ENCODE measurements at places on chromosomes 3 and 15. TPM values are rescaled to one million over a fixed set of nuclear protein-coding genes. Genes with fewer than 3 reads are reported as not detected.

Gene RASL12
- 64.7 TPM for total RNA-seq

GRCh38 chr3:150666167-150666566, 37.6 kb downstream of the ERICH6 start:
- no peak for DNase-seq

DNA sequence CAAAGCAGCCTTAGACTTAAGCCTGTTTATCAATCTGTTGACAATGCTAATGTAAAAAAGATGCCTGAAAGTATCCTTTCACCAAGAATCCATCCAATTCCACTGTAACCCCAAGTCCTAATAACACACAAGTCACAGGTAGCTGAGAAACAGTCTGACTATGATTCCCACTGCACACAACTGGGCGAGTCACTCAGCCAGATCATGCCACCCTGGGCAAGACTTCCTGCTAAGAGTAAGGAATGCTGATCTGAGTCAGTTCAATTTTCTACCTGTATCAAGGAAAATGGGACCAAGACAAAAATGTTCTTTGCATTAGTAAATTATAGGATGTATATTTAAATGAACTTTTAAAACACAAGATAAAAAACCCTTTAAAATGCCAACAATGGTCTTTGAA, 33.3 kb downstream of the NPTN start:
- no peak for DNase-seq

GRCh38 chr3:14283092-14283812, 104.6 kb downstream of the LSM3 start:
- no peak for DNase-seq

Gene PLCH1
- total RNA-seq: 29.3 TPM

DNA sequence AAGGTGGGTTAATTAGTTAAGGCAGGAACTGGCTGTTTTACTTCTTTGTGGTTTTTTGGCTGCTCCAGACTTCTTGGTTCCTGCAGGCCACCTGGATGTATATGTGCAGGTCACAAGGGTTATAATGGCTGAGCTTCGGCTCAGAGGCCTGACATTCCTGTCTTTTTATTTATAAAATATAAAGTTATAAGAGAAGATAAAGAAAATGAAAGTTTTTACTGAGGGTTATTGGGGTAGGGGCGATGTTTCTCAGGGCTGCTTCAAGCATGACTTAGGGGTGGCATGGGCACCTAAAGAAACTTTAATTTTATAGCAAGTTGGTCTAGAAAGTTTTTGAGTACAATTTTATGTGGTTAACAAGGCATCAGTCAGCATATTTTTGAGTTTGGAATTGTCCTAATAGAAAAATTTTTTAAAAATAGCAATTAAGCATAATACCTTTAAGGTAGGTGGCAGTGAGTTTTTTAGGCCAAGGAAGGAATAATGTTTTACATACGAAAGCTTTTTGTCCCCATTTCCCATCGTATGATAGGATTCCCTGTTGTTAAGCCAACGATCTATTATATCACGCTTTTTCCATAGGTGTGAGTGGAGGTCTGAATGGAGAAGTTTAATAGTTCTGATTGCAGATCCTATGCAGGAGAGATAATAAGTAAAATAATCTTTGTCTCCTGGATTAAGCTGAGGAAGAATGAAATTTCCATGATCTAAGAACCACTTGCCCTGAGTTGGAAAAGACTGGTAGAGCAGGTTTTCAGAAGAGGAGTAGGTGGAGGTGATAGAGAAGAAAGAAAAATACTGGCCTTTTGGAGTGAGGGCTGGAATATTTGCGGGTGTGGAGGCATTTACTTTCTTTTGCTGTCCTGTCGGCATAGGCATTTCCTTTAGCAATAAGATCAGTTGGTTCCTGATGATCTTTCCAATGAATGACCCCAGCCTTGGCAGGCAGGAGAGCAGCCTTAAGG, 10.1 kb downstream of the STRIT1 start:
- DNase-seq: no peak

- DNase-seq: peak; percentile 58
Observed at GRCh38 chr3:114454551-114455251, 160.9 kb downstream of the TIGIT start.

DNA sequence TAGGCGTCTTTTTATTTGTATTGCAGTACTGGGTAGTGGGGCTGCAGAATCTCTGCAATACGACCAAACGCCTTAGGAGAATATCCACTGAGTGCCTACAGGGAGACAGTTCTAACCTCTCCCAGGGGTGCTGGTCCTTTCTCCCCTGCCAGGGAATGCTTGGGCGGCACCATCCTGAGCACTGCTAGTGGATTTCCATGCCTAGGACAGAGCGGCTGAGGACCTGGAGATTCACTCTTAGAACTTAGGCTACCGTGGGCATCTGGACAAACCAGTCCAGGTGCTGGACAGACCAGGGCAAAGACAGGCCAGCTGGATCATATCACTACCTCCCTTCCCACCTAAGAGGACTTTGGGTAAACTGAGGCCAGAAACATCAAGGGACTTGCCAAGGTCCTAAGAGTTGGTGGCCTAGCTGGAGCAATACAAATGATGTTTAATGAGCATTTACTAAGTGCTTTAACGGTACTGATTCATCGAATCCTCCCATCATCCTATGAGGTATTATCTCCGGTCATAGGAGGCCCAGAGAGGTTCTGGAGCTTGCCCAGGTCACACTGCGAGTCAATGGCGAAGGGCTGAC, 902 bp downstream of the TMEM44 start:
- no peak for DNase-seq

Gene SCAMP5
- total RNA-seq: 25.3 TPM

- peak; percentile 79 for DNase-seq
Observed at GRCh38 chr3:40191850-40192448, 117.6 kb upstream of the EIF1B start.

DNA sequence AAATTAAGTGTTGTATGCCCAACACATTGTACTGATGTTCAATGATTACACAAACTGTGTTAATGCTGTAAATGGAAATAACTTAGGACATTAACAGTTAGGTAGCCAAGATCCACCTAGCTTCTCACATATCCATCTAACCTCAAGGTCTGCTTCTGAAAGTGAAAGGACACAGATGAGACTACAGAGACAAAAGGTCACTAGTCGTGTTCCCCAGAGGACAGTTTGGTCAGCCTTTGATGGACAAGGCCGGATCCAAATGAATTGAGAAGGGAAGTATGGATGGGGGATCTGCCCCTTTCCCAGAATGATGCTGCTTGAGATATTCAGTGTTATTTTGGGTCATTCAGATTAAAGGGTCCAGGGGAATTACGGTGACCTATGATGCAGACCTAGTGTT, 17.2 kb downstream of the ALDH1A2 start:
- DNase-seq: no peak

DNA sequence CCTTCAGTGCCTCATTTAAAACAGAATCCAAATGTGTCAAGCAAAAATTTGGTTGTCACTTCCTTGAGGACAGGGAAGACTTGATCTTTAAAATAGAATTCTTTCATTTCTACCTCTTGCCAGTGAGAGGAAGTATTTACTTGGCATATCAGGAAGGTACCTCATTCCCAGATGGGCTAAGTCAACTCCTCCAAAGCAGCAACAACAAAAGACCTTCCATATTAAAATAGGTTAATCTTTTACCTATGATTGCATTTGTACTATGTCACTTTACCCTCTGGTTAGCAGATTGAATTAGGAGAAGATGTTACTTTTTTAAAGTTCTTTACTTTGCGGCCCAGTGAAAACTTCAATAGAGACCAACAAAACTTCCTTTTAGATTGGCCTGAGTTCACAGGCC, 462.1 kb upstream of the ADAMTS9 start:
- no peak for DNase-seq

Gene KCNAB1
- 3.8 TPM for total RNA-seq

DNA sequence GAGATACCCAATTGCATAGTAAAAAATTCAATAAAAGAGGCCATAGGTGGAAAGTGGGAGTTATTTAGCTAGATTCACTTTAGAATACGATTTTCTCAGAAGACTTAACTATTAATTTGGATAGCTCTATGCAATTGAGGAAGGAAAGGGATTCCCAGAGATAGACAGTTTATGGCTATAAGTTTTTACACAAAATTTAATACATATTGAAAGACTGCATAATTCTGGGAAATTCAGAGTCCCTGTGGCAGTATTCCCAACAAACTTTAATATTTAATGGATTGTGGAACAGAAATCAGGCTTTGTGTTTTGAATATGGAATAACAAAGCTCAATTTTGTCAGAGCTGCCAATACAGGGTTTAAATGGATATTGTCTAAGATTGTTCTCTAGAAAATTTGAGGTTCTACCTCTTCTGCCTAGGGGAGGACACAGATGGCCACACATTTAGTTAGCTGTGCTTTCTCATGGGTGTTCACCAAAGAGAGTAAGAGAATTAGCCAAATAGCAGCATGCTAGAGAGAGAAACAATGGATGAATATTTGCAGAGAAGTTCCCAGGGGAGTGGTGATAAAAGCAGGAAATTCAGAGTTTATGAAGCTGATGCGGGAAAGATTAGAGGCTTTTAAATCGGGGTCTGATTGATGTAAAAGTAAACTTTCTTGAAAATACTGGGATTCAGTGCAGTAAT, 8.5 kb downstream of the ISL2 start:
- DNase-seq: no peak

- DNase-seq: no peak
Observed at GRCh38 chr3:108838436-108838835, 15.8 kb downstream of the TRAT1 start.

DNA sequence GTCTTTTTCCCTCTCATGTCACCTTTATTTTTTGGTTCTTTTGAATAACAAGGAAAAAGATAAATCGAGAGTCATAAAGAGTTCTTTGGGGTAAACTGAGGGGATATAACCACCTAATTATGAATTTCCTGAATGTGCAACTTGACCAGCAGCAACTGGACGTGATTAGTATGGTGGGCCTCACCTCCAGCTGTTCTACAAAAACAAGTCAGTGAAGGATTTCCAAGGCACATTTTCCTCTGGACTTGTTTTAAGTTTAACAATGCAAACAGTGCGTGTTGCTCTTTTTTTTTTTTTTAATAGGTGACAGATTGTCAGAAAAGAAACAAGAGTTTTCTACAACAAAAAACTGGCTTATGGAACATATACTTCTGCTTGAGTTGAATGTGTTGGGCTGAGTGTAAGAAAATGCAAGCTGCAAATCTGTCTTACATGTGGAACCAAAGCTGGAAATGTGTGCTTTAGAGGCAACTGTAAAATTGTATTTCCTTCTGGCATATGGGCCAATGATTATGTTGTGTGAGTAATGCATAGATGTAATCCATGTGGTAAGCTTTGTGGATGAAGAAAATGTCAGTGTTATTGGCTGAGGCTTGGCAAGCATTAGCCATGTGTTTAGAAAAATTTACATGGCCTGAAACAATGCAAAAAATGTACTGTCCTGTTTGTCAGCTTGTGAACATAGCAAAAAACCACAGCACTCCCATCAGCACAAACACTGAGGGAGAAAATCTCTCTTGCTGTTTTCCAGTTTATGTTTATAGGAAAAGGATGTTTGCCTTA, 44.5 kb upstream of the FNDC3B start:
- no peak for DNase-seq

GRCh38 chr15:72785432-72785831, 1.9 kb upstream of the ADPGK start:
- peak; percentile 40 for DNase-seq

Gene CLRN1
- total RNA-seq: 0.43 TPM

Gene LRRC2
- 0.71 TPM for total RNA-seq

Gene MESP2
- 2.9 TPM for total RNA-seq

GRCh38 chr15:100355342-100355741, 13.6 kb upstream of the ADAMTS17 start:
- DNase-seq: no peak

- DNase-seq: peak; percentile 72
Observed at GRCh38 chr3:71681224-71681668, 44.0 kb downstream of the EIF4E3 start.

GRCh38 chr3:159366476-159366875, 564.6 kb downstream of the MFSD1 start:
- no peak for DNase-seq

DNA sequence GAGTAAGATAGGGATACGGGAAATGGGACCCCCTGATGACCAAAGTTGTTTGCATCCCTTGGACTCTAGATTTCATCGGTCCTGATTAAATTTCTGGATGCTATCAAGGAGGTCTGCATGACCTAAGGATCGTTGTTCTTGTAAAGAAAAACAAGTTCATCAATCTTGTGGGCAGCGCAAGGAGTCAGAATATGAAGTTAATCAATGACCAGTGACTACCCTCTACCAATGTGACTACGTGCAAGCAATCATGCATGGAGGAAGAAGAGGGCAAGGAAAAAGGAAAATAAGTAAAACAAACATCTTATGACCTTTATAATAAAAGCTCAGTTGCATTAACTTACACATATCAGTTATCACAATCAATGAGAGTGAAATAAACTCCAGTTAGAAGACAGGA, 139.7 kb downstream of the RTP4 start:
- DNase-seq: no peak

- no peak for DNase-seq
Observed at GRCh38 chr15:44261007-44261706, 27.4 kb upstream of the GOLM2 start.

- no peak for DNase-seq
Observed at GRCh38 chr15:88792342-88793282, 10.6 kb upstream of the ACAN start.

Gene ADGRG7
- 0.16 TPM for total RNA-seq

DNA sequence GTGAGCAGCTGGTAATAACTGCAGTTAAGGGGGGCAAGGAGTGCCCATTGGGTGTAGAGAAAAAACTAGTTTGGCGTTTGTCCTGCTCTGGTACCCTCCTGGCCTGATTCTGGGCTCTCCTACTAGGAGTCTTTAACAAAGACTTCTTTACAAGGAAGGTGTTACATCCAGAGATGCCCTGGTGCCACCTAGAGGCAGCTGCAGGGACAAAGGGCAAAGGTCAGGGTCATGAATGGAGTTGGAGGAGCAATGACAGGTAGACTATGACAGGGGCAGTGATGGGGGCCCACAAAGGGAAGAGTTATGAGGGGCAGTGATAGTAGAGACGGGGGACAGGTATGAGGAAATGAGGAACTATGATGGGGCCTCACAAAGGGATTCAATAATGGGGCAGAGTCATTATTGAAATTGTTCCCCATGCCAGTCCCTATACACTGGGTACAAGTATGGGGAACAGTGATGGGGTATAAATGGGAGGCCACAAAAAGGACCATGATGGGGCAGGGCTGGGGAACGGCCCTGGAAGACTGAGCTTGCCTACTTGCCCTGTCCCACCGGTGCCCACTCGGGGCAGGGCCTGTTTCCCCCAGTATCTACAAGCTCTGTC, 7.9 kb downstream of the CCDC71 start:
- DNase-seq: peak; percentile 47

- DNase-seq: no peak
Observed at GRCh38 chr3:127384717-127385539, 97.1 kb upstream of the PRR20G start.

GRCh38 chr3:106425026-106425425, 556.2 kb upstream of the CBLB start:
- DNase-seq: no peak

- DNase-seq: no peak
Observed at GRCh38 chr15:83766339-83766738, 112.4 kb downstream of the ADAMTSL3 start.
